ENCODE measurements at places on chromosomes 5 and 9.

- no peak for DNase-seq
Measured at GRCh38 chr9:109342878-109343277, 22.0 kb upstream of the EPB41L4B start.

GRCh38 chr9:34406219-34406618 is 29.5 kb upstream of the MYORG start:
- DNase-seq, result no peak

- peak; percentile 10 for DNase-seq
Measured at GRCh38 chr9:120783602-120784047, 9.6 kb downstream of the FBXW2 start.

DNA sequence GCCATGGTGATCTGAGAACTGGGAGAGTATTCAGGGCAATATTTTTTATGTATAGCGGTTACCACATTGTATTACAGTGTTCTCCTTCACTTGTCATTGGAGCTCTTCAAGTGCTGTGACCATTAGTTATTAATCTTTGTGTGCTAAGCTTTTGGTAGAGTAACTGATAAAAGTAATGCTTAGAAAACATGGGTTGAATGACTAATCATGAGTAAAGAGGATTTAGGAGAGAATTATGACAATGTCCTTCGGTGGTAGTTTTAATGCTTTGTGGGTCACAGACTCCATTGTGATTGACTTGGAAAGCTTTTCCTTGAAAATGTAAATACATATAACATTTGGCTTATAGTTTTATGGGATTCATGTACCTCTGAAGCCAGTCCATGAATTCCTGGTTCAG is 21.4 kb downstream of the TGFBR1 start:
- no peak for DNase-seq

DNA sequence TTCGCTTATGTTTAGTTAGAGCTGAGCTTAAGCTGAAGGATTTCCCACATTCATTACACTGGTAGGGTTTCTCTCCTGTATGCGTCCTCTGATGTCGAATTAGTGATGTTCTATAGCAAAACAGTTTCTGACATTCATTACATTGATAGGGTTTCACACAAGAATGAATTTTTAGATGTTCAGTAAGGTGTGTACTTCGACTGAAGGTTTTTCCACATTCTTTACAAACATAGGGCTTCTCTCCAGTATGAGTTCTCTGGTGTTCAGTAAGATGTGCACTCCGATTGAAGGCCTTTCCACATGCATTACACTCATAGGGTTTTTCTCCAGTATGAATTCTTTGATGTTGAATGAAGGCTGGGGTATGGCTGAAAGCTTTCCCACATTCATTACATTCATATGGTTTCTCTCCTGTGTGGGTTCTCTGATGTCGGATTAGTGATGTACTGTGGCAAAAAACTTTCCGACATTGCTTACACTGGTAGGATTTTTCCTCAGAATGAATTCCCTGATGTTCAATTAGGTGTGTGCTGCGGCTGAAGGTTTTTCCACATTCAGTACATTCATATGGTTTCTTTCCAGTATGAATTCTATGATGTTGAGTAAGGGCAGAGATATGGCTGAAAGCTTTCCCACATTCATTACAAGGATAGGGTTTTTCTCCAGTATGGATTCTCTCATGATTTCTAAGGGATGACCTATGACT is 14.6 kb downstream of the ZNF883 start:
- DNase-seq, result no peak

- DNase-seq, result no peak
Measured at GRCh38 chr5:1001406-1002270, 7.0 kb upstream of the NKD2 start.

DNA sequence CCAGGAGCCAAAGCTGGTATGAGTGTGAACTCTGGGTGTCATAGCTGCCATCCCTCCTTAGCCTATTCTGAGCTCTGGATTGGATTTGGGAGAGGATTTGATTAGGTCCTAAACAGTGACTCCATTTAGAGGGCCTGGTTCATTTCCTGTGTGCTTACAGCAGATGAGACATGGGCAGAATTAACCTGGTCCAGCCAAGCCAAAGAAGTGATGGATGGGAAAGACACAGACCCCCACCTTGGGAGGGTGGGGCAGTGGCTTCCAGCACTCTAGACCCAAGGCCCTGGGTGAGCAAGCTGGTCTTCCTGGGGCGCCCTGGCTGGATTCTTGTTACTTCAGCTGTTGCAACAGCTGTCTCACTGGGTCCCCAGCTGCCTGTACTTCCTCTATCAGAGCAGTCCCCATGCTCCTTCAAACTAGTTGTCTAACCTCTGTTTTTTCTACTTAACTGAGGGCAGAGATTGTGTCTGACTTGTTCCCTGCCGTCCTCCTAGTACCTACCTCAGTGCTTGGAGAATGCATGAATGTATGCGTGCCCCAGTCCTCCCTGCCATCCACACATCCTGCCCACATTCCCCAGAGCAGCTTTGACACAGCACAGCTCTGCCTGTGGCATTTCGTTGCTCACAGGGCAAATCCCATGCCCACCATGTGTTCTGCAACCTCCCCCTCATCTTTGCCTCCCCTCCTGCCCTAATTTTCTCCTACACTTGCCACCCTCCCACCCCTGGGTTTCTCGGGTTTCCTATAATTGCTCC is 115.9 kb downstream of the RGS3 start:
- peak; percentile 64 for DNase-seq

DNA sequence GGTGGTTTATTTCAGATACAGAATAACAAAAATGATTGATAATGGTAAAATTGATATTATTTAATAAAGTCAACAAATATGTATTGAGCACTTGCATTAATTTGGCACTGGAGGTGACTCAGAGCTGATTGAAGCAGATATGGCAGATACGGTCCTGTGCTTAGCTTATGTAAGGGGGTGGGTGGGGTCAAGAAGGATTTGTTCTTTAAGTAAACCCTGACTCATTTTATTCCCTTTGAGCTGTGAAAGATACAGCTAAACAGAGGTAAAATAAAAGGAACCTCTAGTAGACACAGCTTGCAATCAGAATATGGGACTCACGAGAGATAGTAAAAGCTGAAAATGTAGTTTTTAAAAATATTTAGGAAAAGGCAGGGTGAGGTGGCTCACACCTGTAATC is 201.3 kb upstream of the CLINT1 start:
- no peak for DNase-seq

GRCh38 chr5:178940569-178941360 is at the start of gene ZNF454:
ZNF454 (plus strand) TSS chr5:178941198; CDS start chr5:178942792, 1,594 bp downstream.
- DNase-seq, result peak; percentile 85

GRCh38 chr5:94890907-94891306 is 272.4 kb downstream of the SLF1 start:
- DNase-seq, result no peak

DNA sequence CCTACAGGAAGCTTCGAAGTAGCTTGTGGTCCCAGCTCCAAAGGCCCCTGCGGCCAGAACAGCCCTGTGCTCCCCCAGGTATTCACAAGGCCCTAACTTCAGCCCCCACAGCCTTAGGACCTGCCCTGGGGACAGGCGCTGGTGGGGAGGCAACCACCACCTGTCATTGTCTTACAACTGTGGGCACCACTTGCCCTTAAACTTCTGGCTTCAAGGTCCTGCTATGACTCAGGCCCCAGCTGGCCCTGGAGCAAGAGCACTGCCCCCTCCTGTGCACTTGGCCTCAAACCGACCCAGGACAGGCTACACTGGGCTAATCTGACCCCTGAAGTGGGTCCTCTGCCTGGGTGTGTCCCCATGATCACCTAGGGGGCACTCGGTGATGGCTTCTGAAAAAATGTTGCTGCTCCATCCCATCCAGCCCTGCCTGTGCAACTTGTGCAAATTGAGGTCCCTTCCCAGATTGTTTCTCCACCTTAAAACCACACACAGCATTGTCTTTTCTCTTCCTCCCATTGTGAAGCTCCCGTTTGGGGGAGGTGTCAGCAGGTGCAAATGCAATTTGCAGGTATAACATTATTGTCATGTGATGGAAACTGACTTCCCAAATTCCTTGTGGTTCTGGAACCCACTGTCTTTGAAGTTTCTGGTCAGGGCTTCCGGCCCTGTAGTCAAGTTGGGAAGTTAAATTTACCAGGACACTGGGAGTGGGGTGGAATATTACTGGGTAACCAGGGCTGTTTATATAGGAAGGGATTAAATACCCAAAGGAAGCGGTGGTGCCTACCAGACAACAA is 1.1 kb upstream of the PROB1 start:
- no peak for DNase-seq

- DNase-seq, result no peak
Measured at GRCh38 chr5:125059255-125060002, 313.0 kb upstream of the ZNF608 start.

GRCh38 chr5:52853650-52854049 is 65.9 kb downstream of the ITGA1 start:
- peak; percentile 73 for DNase-seq

DNA sequence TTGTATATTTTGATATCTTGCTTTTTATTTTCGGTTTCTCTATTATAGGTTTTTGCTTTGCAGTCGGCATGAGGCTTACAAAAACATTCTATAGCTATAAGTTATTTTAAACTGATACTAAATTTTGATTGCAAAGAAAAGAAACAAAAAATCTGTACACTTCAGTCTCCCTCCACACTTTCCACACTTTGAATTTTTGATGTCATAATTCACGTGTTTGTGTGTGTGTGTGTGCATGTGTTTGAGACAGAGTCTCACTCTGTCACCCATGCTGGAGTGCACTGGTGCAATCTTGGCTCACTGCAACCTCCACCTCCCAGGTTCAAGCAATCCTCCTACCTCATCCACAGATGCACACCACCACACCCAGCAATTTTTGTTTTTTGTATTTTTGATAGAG is 124.9 kb downstream of the MRPS30 start:
- DNase-seq, result no peak
